EL (cell line): ENCODE measurements at places on chromosomes 1 and 21.

- DNase-seq: peak; percentile 87
Measured at GRCh38 chr1:78277253-78277652, 213.5 kb upstream of the PTGFR start.

- peak; percentile 90 for DNase-seq
Measured at GRCh38 chr1:11693024-11693590, 1.6 kb downstream of the DRAXIN start.

- no peak for DNase-seq
Measured at GRCh38 chr1:30692948-30693301, 30.5 kb downstream of the MATN1 start.

DNA sequence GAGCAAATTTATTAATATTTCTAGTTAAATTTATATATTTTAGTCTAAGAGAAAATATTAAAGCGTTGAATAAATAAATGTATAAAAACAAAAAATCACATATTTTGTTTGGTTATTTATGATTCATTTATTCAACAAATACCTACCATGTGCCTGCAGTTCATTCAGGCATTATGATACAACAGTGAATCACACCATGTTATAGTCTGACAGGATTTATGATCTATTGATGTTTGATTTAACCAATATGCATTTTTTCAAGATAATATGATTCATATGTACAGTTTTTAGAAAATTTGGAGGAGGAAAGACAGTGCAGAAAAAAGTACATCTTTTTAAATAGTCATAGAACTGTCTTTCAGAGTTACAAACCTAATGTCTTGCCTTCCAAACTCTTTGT lies 7.4 kb upstream of the TRIM58 start:
- no peak for DNase-seq

DNA sequence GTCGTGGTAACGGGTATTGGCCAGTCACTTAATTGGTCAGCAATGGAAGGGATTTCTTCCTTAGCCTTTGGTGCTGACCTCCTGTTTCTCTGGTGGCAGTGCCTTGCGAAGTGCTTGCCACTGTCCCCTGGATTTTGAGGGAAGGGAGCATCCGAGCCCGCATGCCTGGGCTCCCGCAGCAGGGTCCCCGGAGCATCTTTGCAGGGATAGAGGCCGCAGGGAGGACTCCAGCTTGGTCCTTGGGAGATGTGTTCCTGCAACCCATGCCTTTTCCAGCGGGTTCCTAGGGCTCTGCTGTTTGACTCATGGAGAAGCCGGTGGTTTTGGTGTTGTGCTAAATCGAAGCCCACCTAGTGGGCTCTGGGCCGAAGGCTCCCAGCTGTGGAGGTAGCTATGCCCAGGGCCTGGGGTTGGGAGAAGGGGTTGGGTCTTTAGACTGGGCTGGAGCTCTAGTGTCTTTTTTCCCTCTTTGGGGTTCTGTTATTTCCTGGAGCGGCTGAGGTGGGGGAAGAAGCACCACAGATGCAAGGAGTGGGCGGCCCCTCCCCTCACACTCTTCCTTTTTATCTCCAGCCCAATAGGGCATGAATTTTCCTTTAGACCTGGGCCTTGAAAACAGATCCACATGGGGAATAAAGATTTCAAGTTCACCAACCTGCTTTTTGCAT lies 39.0 kb downstream of the PIK3CD start:
- DNase-seq: peak; percentile 18

DNA sequence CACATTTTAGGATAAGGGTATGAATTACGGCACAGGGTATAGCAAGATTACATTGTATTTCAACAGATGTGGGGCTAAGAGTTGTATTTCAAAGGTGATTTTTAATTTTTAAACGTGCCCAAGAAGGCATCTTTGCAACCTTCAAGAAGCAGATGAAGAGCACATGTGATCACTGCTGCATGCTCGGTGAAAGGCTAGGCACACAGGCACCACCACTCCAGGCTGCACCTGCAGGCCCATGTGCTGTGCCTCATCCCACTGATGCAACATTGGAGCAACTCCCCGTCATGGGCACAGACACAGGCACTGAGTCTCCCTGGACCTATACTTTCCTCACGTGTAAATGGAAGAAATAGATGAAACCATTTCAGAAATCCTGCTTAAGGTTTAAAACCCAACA lies 23.5 kb downstream of the UBE2G2 start:
- no peak for DNase-seq

DNA sequence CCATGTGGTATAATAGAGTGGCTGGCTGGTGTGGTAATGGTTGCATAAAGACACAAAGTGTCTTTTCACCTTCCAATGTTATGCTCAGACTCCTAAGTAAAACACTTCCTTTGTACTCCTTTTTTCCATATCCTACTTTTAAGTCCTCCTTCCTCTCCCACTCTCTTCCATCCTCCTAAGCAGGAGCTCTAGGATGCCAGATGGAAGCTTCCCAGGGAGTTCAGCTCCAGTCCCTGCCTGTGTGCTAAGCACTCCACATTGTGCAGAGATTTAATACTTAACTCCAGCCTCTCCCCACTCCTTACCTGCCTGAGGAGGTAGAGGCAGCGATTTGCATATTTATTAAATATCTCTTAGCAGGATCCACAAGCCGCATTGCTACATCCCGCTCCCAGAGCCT lies 60.5 kb upstream of the IGSF21 start:
- no peak for DNase-seq

DNA sequence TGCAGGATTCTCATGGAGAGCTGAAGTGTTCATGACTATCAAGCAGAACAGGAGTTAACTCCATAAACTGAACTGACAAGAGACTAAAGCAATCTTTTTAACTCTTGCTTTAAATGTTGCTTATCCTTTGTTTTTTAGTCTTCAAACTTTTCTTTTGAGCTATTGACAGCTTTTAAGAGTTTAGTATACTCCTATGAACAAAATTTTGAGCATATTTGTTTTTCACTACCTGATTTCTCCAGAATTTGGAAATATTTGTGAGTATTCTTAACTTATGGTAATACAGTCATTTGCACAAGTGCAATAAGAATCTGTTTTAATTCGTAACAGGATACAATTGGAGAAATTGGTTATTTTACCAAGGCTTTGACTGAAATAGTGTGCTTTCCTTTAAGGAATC lies 7.2 kb downstream of the DNAI4 start:
- DNase-seq: no peak

DNA sequence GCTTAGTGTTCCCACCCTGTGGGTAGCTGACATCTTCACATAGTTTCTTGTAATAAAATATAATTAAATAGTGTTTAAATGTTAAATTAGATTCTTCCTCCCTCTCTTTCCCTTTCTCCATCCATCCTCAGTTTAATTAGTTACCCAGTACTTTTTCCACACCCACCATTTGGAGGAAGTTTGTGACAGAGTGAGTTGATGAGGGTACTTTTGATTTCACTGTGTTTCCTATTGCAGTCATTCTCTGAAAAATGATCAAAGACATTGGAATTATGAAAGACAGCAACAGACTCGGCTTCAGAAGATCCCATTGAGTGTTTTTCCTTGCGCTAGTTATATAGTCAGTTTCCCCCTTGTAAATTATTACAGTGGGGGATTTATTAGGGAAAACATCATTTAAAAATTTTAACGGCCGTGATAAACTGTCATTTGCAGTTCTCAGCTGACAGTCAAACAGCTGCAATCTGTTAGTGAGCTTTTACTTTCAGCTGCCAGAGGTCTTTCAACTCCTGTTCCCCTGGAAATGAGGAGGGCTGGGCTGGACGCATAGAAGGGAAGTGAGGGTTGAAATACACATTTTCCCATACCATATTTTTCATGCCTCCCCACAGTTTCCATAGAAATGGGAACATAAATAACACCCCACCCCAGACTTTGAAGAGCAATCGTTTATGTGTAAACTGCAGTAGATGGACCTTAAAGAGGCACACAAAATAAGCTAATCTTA lies 61.3 kb upstream of the CACYBP start:
- no peak for DNase-seq

GRCh38 chr1:89147678-89148658 lies 22.1 kb upstream of the GBP2 start:
- no peak for DNase-seq

- no peak for DNase-seq
Measured at GRCh38 chr1:216958569-216958968, 235.3 kb upstream of the ESRRG start.

DNA sequence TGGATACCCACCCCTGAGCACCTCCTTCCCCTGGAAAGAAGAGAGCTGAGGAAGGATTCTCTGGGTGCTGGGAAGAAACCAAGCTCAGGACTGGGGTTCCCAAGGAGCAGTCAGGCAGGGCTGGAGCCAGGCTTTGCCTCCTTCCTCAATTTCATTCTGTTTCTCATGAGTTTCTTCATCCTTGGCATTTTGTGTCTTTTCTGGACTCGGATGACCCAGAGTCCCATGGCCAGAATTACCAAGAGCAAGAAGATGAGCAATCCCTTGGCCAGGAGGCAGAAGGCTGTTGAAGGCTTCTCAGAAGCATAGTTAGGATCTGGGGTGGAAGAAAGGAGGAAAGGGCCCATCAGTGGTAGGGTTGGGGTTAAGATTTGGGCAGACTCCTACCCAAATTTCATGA lies 2.5 kb downstream of the SLAMF9 start:
- DNase-seq: no peak

DNA sequence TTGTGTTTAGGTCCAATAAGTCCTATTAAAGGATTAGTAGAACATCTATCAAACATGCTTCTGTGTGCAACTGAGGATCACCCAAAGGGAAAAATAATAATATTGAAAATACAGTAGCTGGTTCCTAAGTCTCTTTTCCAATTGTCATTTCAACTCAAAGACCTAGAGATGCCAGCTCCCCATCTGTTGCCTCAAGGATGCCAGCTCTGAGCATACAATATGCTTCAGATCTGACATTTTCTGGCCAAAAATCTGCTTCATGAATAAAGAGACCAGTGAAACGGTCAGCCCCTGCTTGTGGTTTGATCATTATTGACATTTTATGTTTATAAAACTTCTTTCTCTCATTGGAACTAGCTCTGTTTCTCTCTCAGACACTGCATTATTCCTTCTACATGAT lies 72.9 kb downstream of the CCDC185 start:
- DNase-seq: no peak

- DNase-seq: no peak
Measured at GRCh38 chr1:52253421-52253820, 111.5 kb downstream of the ZFYVE9 start.

GRCh38 chr1:85137660-85138059 lies 63.2 kb downstream of the SYDE2 start:
- no peak for DNase-seq

GRCh38 chr1:35190784-35191183 lies 2.2 kb downstream of the SFPQ start:
- DNase-seq: no peak

DNA sequence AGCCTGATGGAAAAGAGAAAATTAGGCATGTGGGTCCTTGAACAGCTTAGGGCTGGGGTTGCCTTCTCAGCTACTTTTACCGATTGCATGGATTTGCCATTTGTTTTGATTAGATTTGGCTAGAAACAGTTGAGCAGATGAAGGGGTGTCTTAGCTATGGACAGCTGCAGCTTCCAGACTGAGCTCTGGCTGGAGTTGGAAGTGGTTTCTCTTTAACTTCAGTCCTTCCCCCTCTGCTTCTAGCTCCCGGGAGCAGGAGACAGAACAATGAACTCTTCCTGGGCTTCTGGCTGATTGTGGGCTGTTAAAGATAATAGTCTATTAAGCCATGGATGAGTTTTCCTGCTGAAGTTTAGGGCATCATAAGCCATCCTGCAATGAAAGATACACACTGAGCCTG lies 50.7 kb downstream of the UBE2T start:
- DNase-seq: no peak

DNA sequence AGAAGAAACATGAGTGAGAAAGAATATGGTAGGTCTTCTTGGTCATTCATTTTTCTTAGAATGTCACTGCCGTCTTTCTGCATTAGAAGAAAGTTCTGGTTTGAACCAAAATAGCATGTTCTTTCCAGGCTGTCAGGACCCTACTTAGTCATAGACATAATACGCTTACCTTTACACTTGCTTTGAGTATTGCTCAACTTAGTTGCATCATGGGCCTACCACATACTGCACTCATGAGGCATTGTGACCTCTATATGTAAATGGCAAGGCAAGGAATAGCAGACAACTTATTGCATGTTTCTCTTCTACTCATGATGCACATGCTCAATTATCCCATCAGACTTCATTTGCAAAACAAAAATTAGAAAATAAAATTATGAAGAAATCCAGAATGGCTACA lies 415.0 kb downstream of the HLX start:
- peak; percentile 11 for DNase-seq

DNA sequence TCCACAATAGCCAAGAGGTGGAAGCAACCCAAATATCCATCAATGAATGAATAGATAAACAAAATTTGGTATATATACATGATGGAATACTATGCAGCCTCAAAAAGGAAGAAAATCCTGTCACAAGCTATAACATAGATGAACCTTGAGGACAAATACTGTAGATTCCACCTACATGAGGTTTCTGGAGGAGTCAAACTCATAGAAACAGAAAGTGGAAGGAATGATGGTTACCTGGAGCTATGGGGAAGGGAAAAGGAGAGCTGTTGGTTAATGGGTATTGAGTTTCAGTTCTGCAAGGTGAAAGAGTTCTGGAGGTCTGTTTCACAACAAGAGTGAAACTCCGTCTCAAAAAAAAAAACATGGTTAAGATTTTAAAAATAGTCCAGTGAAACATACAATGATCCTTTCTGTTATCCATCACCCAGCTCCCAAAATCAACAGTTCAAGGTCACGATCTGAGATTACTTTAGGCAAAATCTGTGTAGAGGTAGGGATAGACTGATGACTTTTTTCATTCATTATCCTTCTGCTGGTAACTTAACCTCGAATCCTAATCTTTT lies 80.8 kb upstream of the HNRNPU start:
- DNase-seq: no peak

DNA sequence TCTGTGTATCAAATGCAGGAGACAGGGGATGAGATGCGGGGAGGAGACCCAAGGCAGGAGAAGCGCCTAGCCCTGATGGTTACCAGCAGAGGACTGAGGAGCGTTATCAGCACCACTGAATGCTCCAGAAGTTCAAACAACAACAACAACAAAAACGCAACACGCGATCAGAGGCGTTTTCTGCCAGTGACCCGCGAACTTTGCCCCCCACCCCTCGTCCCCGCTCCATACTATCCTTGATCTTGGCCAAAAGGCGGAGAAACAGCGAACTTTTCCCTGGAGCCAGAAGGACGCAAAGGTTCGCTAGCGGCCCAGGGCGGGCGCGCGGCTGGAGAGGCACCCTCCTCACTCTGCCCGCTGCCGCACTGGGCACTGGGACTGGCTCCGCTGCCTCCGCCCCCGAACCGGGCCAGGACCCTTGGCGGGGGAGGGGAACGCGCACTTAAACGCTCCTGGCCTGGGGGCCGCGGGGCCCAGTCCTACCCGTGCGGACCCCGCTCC lies 699 bp downstream of the ECHDC2 start:
- DNase-seq: peak; percentile 35

GRCh38 chr1:174131032-174131638 lies 28.2 kb upstream of the RABGAP1L start:
- peak; percentile 23 for DNase-seq

- DNase-seq: no peak
Measured at GRCh38 chr1:12708396-12709090, 7.4 kb upstream of the AADACL3 start.

- peak; percentile 69 for DNase-seq
Measured at GRCh38 chr1:202852163-202852904, 36.6 kb downstream of the RABIF start.

- DNase-seq: no peak
Measured at GRCh38 chr1:17531682-17532487, 7.6 kb upstream of the ARHGEF10L start.

- DNase-seq: no peak
Measured at GRCh38 chr1:29385966-29386365, 149.6 kb downstream of the PTPRU start.

- DNase-seq: no peak
Measured at GRCh38 chr1:186143481-186143880, 231.6 kb downstream of the TPR start.
